Astrocyte of the spinal cord (primary cell): ENCODE measurements at places on chromosomes 5 and 9.

DNA sequence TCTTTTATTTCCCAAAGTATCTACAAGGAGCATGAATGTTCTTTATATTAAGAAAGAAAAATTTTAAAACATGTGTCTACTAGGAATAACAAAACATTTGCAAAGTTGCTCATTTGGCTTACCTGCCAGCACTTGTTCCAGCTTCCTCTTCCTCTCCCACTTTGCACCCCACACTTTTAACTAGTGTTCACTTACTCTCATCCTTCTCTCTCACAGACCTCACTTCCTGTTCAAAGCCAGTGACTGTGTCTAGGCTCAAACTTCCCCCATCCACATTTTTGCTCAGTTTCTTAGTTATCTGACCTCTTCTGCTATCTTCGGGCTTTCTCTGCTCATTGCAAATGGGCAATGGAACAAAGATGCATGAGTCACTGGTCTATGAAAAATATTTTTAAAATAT, 512.2 kb upstream of the ZNF462 start:
- DNase-seq, result no peak

DNA sequence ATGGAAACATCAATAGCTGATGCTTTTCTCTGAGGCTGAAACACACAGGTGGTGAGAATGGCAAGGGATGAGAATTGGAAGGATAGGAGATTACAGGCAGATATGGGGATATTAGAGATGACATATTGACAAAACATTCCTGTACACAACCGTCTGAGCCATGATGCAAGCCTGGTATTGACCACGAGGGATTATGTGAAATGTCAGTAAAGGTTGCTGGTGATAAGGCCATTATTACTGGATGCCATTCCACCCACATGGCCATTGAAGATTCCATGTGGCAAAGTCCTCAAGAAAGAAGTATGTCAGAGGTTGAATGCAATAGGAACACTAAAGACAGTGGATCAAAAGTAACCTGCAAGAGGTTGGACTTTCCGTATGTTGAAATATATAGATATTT, 15.7 kb downstream of the GRAMD2B start:
- no peak for DNase-seq

DNA sequence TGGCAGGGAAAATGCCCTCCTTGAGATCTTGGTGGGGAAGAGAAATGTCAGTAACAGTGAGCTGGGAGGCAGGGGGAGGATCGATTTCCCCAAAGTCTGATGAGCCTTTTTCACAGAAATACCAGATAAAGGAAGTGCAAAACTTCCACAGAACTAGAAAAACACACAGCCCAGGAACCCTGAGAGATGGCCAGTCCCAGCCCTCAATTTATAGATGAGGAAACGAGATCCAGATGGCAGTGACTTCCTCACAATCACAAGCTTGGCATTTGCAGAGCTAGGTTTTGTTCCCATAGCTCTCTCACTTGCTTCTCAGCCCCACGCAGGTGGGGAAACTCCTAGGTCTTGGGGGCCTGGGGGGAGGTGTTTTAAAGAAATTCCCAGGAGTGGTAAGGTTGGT, 3.8 kb upstream of the GGTA1 start:
- DNase-seq, result no peak

DNA sequence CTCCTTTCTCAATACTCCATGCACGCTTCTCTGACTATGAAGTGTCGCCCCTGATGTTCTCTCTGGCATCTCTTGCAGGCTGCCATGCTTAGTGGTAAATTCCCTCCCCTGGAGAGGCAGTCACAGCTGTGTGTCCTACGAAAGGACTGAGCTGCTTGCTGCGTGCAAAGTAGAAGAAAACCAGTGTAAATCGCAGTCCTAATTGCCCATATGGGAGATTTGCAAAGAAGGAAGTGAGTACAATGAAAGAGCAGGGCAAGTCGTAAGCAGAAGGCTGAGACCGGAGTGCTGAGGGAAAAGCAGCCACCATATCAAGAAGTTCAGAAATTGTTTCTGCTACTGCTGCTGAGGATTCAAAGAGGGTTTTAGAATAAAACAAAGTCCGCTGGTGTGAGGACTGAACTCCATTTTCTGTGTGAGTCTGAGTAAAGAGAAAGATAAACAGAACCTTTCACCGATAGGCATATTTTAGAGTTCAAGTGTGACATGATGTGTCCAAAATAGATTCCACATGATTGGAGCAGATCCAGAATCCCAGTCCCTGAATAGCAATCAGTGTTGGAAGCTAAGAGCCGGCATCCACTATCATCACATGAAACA, 507.8 kb upstream of the MPDZ start:
- peak; percentile 43 for DNase-seq

GRCh38 chr5:179909224-179909623, 1.5 kb upstream of the TBC1D9B start:
- no peak for DNase-seq

GRCh38 chr5:88398316-88398715, 129.7 kb upstream of the TMEM161B start:
- DNase-seq, result peak; percentile 23

- DNase-seq, result no peak
These were observed 31.8 kb downstream of the ABCA1 start for GRCh38 chr9:104896131-104896530.

GRCh38 chr5:33841891-33842290, 49.9 kb downstream of the ADAMTS12 start:
- DNase-seq, result no peak

DNA sequence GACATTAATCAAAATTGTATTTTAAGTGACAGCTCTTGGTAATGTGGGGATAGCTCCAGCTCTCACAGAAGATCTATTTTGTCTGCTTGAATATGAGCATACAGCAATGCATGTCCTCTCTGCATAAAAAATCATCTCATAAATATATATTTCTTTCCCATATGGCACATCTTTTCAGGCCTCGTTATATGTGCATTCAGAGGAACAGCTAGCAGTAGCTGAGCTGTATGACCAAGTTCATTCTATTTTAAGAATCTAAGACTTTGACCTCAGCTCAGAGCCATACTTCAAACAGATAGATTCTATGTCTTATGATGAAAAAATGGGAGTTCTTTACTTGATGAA, 487.2 kb downstream of the ARHGEF28 start:
- DNase-seq, result no peak

DNA sequence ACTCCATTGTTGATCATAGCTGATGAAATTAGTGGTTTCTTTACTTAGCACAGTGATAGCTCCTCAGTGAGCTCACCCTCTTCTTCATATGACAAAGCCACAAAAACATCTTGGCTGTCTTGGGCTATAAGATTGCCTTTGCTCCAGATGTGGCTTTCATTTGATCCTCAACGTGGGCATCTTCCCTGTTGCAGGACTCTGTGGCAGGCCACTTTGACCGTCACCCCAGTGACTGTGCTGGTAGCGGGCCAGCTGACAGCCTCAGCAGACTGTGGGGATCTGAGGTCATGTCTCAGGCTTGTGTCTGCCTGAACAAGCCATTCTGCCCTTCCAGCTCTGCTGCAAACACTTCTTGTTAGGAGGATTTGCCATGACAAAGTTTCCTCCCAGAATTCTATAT, 422.2 kb downstream of the NR2F1-AS1 start:
- DNase-seq, result no peak

DNA sequence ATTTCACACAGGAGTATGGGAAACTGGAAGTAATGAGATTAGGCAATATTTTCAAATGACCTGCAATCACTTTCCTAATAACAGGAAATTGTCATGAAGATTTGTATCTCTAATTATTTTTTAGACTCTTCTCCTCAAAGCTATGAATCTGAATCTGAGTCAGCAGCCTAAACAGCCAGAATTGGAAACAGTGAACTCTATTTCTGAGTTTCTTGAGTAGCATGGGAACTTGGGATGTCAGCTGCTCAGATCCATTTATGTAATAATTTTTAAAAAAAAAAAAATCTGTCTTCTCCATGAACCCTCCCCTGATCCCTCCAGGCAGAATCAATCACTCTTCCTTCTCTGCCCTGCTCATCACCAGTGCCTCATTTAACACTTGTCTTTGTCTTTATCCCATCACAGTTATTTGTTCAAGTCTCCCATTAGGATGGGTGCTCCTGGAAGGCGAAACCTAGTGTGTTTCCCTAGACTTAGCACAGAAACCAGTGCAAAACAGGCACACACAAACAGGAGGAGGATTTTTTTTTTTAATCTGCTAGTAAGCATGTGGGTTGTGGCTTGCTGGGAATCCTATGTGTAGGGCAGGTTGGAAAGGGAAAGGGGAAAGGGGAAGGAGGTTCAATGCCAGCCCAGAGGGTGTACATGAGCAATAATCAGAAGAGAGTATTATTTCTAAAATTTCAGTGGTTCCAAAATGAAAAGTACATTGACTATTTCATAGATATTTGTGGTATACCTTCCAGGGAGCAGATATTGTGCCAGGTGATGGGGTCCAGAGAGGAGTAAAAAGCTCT, 186.8 kb downstream of the TTLL11 start:
- no peak for DNase-seq

DNA sequence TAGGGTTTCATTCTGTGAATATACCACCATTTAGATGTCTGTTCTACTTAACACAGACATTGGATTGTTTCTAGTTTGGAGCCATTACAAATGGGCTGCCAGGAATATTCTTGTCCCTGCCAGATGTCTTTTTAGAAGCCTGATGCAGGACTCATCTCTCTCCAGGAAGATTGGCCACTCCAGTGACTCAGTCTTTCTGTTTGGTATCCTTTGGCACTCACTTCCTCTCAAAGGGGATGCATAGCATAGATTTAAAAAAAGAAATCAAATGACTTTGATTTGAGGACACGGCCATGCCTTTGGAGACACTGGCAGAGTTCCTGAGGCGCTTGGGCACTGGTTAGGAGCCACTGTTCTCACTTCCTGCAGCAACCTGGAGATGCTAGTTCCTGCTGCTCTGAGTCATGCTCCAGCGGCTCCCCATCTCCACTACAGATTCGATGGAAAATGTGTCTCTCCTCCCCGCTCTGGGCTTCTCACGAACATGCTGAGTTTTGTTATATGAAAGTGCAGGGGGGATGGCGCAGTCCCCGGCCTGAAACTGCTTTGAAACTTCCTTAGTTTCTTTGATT, 3.5 kb upstream of the ZNF366 start:
- DNase-seq, result peak; percentile 85

DNA sequence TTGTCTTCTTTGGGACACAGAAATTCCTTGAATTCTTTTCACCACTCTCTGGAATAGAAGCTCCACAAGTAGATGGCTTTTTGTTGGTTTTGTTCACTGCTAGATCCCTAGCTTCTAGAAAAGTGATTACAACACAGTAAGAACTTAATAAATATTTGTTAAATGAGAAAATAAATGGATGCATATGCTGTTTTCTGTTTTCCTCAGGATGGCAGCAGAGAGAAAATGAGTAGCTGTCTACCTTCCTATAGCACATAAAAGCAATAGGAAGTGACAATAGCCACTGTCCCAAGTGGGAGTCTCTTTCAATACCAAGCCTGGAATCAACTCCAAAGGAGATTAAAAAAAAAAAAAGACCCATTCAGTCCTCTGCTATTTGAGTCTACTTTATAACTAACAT, 100.6 kb upstream of the NREP start:
- no peak for DNase-seq

DNA sequence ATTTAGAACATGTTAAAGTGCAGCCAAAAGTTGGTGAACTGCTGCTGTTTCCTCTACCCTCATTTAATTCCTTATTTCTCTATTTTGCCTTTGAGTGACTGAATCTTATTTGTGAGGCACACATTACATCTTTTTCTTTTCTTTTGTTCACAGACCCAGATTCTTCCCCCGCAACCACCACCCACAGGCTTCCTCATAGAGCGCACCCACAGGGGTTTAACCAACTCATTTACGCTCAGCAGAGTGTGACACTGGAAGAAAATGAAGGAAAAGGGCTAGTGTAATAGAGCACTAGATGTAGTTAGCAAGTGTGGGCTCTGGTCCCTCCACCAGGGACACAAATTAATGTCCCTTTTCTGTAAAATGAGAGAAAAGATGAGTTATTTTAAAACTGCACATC, 200.7 kb downstream of the PARP8 start:
- no peak for DNase-seq

- no peak for DNase-seq
These were observed 376.4 kb downstream of the CTNND2 start for GRCh38 chr5:11527652-11528349.

GRCh38 chr9:121860744-121861143, 209.3 kb downstream of the DAB2IP start:
- peak; percentile 95 for DNase-seq

DNA sequence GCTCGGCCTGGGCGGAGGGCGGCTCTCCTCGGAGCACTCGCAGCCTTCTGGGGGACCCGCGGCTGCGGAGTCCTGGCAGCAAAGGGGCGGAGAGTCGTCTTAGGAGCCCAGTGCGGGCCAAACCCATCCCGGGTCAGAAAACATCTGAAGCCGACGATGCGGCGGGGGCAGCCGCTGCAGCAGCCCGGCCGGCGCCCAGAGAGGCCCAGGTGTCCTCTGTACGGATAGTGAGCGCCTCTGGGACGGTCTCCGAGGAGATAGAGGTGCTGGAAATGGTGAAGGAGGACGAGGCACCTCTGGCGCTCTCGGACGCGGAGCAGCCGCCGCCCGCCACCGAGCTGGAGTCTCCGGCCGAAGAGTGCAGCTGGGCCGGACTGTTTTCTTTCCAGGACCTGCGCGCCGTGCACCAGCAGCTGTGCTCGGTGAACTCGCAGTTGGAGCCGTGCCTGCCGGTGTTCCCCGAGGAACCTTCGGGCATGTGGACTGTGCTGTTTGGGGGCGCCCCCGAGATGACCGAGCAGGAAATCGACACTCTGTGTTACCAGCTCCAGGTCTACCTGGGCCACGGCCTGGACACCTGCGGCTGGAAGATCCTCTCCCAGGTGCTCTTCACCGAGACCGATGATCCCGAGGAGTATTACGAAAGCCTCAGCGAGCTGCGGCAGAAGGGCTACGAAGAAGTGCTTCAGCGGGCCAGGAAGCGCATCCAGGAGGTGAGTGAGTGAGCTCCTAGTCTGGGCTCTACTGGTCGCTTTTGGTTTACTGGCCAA, 1.2 kb downstream of the JMY start:
- DNase-seq, result peak; percentile 26

- DNase-seq, result peak; percentile 81
These were observed 31.2 kb downstream of the FGF18 start for GRCh38 chr5:171450423-171451331.

DNA sequence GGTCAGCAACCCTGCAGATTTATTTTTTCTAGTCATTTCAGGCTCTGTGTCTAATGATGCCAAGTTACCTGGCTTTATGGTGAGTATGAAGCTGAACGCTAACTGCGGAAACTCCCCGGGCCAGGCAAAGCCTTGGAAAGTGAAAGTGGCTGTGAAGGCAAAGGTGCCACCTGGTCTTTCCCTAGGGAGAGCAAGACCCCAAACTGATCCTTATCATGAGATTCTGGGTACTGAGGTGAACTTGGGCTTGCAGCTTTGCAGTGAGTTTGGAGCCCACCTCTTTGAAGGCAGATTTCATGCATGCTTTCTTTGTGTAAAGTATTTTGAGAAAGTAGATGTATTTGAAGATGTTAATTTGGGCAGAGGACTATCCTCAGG, 63.3 kb downstream of the CARTPT start:
- DNase-seq, result no peak

- DNase-seq, result peak; percentile 80
These were observed 86.8 kb upstream of the MEGF10 start for GRCh38 chr5:127203818-127204217.

DNA sequence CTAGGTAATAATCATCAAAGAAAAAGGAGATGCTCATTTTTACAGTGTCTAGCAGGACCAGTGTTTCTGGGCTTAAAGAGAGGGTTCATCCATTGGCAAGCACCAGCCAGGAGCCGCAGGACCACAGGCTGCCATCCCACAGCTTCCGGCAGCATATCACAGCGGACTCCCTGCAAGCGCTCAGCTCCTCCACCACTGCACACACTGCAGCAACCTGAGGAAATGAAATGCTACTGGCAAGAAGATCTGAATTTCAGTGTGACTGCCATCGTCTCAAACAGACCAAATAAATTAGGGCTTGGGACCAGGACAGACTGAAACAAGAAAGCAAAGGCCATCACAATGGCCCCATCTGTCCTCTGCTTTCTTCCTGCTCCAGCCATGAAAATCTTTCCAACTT, 114.2 kb downstream of the TTC39B start:
- no peak for DNase-seq
